ENCODE measurements at places on chromosomes 11 and 22.

- no peak for DNase-seq
These were observed 113.9 kb upstream of the TMEM45B start for GRCh38 chr11:129701706-129702105.

DNA sequence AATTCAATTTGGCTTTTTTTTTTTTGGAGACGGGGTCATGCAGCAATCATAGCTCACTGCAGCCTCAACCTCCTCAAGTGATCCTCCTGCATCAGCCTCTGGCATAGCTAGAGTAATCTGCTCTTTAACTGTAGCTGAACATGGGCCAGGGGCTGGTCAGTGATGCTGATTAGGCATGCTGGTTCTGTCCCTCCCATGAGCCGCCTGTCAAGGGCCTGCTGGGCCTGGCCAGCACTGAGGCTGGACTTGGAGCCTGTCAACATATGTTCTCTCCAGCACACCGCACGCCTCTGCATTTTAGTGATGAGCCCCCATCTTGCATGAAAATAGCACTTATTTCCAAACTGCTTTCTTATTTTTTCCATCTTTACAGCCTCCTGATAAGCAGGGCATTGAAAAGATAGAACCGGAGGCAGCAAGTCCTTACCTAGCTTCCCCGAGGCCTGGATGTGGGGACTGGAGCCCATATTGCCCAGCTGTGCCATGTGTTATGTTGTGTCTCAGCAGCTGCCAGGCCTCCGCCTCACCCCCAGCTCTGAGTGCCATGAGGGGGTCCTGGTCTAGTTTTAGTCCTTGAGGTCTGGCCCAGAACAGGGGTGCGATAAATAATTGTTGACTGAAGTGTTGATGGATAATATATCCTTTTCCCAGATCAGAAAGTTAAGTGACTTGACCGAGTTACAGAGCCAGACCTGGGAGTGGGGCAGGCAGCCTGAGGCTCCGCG, 80.0 kb downstream of the CTTN start:
- DNase-seq = no peak

DNA sequence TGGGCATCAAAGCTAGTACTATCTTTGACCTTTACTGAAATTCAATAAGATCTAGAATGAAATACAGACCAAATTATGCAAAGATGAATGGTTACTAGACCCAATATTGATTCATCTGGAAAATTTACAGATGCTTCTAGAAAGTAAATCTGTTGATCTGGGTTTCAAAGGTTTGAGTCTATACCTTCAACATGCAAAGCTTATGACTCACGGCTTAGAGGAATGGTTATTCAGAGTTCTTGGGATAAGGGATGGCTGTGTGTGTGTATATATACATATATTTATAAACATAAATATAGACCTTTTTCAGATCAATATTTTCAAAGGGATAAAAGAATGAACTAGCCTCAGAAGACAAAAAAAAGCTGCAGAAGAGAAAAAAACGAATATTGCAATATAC, 1.3 kb downstream of the SPTY2D1 start:
- DNase-seq = no peak

GRCh38 chr11:78072455-78072854, 7.2 kb downstream of the NDUFC2 start:
- DNase-seq = no peak

GRCh38 chr11:12465332-12465731, 88.0 kb downstream of the PARVA start:
- DNase-seq = no peak

DNA sequence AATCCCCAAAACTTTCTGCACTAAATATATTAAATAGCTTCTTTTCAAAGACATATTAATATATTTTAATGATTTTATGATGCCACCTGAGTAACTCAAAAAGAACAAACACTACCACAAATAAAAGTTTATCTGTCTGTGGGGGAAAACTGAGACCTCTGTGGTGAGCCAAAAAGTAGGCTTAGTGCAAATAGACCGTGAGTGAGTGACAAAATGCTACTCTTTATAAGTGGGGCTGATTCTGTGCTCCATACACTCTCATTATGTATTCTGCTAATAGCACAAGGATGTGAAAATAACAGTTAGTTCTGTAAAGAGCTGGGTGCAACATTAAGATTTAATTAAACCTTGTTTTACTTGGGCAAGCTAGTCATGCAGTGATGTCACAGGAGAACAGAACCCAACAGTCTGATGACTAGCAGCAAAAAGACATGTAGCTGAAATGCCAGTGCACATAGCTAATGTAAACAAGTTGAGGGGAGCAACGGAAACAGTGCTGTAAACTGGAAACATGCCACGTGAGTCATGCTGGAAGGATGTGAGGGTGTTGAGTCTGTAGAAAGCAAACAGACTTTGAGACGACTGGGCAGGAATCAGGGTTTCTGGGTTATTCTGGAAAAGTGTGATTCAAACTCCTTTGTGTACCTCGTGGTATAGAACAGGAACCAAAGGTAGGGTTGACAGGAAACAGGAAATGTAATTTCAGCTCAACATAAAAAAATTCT, 1130.4 kb downstream of the LRRC4C start:
- no peak for DNase-seq

- no peak for DNase-seq
These were observed 45.6 kb upstream of the PLET1 start for GRCh38 chr11:112306230-112306629.

- no peak for DNase-seq
These were observed 36.2 kb downstream of the MPPED1 start for GRCh38 chr22:43448048-43448447.

GRCh38 chr11:113994077-113994954, 19.4 kb downstream of the HTR3A start:
- no peak for DNase-seq
